ENCODE measurements at places on chromosomes 13 and 19.

GRCh38 chr19:16293118-16294091 is 31.2 kb upstream of the KLF2 start:
- DNase-seq = no peak

GRCh38 chr19:5339950-5340636 is 519 bp downstream of the PTPRS start:
- DNase-seq = no peak

DNA sequence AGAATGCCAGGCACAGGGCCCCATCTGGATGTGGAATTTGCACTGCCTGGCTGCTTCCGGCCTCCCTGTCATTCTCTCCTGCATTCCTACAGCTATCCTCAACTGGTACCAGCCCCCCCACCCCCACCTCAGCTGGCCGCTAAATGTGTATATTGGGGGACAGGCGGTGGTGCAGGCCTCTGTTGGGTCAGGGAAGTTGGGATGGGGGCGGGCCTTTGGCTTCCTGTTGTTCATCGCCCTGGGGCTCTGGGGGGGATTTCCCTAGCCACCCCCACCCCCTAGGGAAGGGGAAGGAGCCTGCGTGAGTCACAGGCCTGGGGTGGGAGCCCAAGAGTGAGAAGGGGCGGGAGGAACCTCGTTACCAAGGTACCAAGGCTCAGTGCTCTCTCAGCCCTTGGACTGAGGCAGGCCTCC is 10.6 kb downstream of the POU2F2 start:
- peak; percentile 67 for DNase-seq

DNA sequence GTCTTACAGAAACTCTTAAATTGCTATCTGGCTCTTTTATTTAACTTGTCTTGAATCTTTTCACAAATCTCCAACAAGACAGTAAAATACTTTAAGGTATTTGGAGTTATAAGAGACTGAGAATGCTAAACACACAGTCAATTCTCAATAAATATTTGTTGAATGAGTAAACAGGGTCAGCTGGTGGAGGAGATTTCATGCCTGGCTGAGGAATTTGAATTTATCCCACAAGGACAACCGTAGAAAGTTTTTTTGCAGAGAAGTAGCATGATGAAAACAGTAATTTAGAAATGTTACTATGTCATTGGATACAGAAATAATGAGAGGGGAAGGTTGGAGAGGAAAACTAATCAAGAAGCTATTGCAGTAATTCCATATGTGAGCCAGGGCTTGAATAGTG is 1223.7 kb downstream of the PCDH17 start:
- DNase-seq = no peak

DNA sequence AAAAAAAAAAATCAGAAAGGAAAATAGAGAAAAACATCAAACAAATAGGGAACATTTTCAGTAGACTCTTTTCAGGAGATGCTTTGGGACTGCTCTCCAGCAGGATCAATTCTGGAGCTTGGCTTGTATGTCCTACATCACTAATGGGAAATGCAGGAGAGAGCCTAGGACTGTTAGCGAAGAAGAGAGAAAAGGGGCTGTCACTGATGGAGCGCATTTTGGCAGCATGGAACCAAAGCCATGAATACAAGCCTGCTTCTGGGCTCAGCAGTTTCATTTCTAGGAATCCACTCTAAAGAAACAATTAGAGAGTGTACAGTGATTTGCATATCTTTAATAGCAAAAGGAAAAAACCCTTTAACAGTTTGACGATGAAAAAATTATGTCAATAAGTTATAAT is 203.9 kb downstream of the NUFIP1 start:
- no peak for DNase-seq

- DNase-seq = peak; percentile 75
Observed at GRCh38 chr19:14089662-14090508, 666 bp downstream of the SAMD1 start.

- peak; percentile 57 for DNase-seq
Observed at GRCh38 chr19:40605216-40605971, 4.2 kb downstream of the LTBP4 start.

DNA sequence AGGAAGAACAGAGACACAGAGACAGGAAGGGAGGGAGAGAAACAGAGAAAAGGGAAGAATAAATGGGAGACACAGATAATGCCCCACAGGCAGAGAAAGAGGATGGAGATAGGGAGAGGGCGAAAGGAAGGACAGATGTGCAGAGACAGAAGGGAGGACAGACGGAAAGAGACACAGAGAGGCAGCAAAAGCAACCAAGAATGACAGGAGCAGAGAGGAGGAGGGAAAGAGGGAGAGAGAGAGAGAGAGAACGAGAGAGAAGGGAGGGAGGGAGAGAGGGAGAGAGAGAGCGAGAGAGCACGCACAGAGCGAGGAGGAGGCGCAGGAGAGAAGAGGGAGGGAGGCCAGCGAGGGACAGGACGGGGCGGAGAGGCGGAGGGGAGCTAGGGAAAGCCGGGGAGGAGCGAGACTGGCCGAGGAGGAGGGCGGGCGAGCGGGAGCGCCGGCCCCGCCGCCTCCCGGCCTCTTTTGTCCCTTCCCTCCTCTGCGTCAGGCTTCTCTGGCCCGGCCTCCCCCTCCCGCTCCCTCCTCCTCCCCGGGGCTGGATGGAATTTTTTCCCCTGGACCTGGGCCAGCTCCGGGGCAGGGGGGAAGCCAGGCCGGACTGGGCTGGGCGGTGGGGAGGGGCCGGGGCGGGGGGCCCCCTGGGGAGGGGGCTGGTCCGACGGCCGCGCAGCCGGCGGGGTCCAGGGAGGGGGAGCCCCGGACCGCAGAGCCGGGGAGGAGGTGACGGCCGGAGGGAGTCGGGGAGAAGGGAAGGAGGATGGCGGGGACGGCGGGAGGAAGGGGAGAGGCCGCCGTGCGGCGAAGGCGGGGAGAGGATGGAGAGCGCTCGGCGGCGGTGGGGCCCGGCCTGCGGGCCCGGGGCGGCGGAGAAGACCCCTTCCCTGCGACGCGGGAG is 4.2 kb upstream of the SPACA6 start:
- DNase-seq = no peak

DNA sequence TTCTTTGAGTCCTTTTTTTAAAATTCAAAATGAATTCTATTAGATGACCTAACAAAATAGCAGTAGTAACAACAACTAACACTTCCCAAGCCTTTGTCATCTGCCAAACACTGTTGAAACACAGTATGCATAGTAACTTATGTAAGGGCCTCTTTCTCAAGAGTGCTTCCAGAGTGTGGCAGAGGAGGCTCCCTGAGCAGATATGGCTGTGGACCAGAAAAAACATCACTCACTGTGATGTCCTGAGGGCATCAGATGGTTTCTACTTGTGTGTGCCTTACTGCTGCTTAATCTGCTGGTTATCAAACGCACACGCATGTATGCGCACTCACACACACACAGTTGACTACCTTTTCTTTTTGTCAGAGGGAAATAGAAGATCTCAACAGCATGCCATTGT is 110.8 kb downstream of the DLEU7 start:
- no peak for DNase-seq

DNA sequence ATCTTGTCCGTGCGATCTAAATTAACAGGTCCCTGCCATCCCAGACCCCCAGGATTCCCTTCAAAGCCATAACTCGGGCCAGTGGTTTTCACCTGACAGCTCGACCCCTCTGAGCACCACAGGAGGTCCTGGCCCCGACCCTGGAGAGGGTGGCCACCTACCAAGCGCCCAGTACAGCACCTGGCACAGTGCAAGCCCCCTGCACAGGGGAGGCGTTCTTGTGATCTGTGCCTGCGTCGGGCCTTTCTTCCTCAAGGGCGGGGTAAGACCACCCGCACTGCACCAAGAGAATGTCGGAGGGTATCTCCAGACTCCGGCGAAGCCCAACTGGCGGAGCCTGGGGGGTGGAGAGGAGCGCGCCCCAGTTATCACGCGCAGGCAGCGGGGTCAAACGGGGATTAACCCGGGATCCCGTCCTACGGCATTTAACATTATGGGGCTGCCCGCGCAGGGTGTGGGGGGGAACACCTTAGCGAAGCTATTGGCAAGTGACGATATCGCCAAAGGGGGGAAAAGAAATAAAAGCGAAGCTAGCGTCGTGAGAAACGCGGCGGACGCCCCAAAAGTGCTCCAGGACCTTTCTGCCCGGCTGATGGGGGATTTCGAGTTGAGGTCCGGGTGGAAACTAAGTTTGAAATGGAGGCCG is 1.3 kb upstream of the HNRNPL start:
- DNase-seq = no peak

- no peak for DNase-seq
Observed at GRCh38 chr13:50130123-50130946, 115.1 kb downstream of the KCNRG start.

- no peak for DNase-seq
Observed at GRCh38 chr13:100300708-100301107, 211.8 kb downstream of the PCCA start.

GRCh38 chr19:35879770-35880317 is 11.5 kb downstream of the APLP1 start:
- DNase-seq = no peak

DNA sequence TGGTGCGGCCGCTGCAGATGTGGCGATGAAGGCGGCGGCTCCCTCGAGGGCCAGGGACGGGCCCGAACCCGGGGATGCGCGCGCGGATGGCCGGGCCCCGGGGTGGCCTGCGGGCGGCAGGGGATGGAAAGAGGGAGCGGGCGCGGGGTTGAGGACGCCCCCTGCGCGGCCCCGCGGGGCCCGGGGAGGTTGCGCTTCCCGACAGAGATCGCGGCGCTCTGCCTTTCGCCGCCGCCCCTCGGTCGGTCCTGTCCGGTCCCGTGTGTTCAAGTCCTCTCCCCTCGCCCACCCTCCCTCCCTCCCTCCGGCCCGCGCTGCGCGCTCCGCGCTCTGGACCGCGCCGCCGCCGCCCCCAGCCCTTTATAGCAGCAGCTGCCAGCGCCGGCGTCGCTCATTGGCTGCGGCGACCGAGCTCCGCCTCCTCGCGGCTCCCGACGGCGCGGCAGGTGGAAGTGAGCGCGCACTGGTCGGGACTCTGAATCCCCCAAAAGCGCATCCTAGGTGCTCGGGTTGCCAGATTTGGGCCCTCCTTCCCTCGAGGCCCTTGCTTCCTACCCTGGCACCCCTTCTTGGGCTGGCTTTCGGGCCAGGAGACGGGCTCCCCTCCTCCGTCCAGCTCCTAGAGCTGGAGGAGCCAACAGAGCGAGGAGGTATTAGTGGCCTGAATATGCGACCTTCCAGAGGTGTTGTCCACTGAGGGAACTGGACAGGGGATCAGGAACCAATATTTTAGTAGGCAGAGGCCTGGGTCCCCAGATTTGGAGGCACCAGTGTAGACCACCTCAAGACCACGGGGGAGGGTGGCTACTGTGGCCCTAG is at the start of gene ELAVL3:
Gene ELAVL3, minus strand, starts transcription at position 332 of the 819 bp plus-strand sequence. CDS start 438 bp downstream, outside the sequence.
- DNase-seq = no peak

- DNase-seq = no peak
Observed at GRCh38 chr19:50686310-50687032, 33.1 kb downstream of the SHANK1 start.

GRCh38 chr19:30135093-30135757 is 193.2 kb downstream of the URI1 start:
- no peak for DNase-seq

- no peak for DNase-seq
Observed at GRCh38 chr13:51097353-51098043, 13.6 kb downstream of the C13orf42 start.

DNA sequence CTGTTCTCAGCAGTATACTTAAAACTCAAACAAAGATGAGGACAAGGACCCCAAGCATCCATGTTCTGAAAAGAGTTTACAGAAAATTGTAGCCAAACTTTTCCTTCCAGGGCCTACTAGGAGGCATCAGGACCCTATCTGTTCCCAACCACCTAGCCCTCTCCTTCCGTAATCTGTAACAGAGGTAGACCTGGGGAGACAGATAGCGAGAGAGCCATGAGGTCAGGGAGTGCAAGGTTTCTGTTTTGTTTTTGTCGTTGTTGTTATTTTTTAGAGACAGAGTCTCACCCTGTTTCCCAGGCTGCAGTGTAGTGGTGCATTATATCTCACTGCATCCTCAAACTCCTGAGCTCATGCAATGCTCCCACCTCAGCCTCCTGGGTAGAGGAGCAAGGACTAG is 83.9 kb upstream of the POSTN start:
- no peak for DNase-seq

- no peak for DNase-seq
Observed at GRCh38 chr13:40974460-40975407, 44.4 kb downstream of the ELF1 start.

GRCh38 chr19:45467115-45467455 is 711 bp upstream of the FOSB start:
- DNase-seq = no peak

- no peak for DNase-seq
Observed at GRCh38 chr19:19113040-19113626, 25.1 kb downstream of the TMEM161A start.

DNA sequence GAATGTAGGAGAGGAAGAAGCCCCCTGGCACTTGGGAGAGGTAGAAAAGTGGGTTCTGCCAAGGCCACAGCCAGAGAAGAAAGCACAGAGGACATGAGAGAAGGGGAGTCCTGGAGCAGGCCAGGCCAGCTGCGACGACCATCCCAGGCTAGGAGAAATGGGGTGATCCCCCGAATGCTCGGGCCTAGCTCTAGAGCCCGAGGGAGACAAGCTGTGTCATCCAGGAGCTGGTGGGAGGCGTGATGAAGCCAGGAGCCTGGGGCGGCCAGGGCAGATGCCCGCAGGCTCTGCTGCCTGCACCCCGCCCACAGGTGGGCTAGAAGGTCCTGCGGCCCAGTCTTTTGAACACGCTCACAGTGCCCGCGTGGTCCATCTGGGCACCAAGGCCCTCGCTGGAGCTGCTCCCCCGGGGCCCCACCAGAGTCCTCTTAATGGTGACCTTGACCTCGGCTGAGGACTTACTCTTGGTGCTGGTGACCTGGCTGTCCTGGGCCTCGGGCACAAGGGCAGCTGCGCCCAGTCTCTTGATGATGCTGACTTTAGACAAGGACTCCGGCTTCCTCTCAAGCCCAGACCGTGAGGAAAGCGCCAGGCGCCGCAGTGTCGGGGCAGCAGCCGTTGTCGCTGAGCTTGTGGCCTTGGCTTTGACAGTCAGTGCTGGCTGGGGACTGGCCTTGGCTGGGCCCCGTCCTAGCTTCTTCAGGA is 26.5 kb downstream of the C19orf47 start:
- DNase-seq = no peak

DNA sequence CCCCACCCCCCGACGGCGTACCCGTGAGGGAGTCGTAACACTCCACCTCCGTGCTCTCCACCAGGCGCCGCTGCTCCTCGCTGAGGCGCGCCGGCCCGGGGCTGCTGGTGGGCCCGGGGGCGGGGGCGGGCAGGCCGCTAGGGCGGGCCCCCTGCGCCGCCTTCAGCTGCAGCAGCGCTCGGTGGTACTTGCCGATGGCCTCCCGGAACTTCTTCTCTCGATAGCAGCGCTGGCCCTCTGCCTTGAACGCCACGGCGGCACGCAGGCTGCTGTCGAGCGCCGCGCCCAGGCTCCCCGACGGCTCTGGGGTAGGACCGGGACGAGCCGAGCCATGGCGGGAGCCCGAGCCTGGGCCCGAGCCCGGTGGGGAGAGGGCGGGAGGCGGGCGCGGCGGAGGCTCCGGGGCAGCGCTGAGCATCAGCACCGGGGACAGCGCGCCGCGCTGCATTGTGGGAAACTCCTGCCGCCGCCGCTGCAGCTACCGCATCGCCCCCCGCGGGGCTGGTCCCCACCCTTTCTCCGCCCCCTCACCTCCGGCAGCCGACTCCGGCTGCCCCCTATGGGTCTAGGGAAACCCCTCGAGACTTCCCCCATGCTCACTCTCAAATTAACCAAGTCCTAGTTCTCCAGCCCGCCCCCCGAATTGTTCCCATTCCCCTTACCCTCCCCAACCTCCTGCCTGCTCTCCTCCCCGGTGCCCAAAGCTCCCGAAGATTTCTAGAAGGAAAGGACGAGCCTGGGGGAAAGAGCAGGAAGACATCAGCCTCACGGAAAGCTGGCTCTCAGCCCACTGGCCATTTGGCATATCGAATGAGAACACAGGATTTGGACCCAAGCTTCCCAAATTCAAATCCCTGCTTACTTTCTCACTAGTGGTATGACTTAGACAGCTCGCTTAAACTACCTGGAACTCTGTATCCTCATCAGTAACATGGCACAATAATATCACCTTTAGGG is at the start of gene TTC9B:
Gene TTC9B, minus strand, starts transcription at position 451 of the 957 bp plus-strand sequence. Its CDS starts 3 bp downstream, at position 448.
- DNase-seq = no peak
